Suprapubic skin (tissue), 4 donors: ENCODE measurements at places on chromosomes 7 and 10. TPM values are rescaled to one million over a fixed set of nuclear protein-coding genes. Genes with fewer than 3 reads are reported as not detected.

The LRRD1 gene
- not detected for total RNA-seq

DNA sequence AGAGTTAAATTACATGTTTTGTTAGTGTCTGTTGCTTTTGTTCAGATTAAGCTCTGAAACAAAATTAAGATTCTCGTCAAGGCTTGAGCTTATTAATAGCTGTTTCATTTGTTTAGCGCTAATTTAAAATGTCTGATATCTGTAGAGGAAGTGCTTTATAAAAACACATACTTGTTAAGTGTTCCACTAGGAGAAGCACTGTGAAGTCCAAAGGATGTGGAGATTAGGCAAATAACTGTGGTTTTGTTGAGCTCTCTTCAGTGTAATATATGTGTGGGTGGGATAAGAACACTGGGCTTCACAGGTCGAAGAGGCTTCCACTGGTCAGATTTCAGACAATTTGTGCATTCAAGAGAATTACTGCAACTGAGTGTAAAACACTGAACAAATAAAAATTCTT is 242.0 kb downstream of the AUTS2 start:
- DNase-seq, result no peak

- DNase-seq, result no peak
These were observed 155.2 kb upstream of the ASAH2 start for GRCh38 chr10:50406457-50407070.

The PCDH15 gene
- total RNA-seq, result not detected

The NAT16 gene
- total RNA-seq, result not detected

The CPA1 gene
- not detected for total RNA-seq

The PRXL2A gene
- 91.0 TPM for total RNA-seq

DNA sequence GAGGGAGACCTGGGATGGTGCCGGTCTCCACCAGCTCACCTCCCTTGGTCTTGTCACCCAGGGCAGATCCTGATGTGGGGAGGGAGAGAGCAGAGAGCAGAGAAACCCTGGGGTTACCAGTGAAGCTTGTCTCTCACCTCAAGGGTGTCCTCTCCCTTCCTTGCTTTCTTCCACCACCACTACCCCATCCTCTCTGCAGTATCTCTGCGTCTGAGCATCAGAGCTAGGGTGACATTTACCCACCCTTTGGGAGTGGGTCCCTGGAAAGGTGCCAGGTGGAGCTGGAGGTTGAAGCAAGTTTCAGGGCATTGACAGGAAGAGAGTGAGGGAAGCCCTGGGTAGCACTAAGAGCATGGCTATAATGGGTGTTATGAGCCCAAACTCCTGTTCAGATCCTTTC is 75.2 kb upstream of the ANLN start:
- DNase-seq, result no peak

DNA sequence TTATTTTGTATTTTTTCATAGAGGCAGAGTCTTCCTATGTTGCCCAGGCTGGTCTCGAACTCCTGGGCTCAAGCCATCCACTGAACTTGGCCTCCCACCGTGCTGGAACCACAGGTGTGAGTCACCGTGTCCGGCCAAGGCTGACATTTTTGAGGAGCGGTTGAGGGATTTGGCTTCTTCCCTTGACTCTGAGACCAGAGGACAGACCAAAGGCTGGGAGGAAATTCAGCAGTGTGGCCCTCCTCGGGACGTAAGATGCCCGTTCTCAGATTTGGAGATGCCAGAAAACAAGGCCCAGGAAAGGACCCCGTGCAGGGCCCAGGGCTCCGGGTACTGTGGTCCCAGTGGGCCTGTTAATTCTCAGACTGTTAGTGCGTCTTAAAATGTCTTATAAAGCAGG is 146.2 kb downstream of the WDR37 start:
- DNase-seq, result no peak

DNA sequence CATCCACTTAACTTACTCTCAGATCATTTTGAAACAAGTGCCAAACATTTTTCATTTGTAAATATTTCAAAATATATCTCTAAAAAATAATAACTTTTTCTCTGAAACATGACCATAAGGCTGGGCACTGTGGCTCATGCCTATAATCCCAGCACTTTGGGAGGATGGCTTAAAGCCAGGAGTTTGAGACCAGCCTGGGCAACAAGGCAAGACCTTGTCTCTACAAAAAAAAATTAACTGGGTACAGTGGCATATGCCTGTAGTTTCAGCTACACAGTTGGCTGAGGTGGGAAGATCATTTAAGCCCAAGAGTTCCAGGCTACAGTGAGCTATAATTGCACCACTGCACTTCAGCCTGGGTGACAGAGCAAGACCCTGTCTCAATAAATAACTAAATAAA is 36.4 kb downstream of the USP54 start:
- no peak for DNase-seq

The TMEM26 gene
- not detected for total RNA-seq
